SW 1271 (cell line): ENCODE measurements at places on chromosomes 12 and 14.
A peak's percentile ranks its signal among the peaks of the same experiment; 100 is the strongest.

- DNase-seq = no peak
Observed at GRCh38 chr12:131147894-131148293, 194.2 kb downstream of the ADGRD1 start.

DNA sequence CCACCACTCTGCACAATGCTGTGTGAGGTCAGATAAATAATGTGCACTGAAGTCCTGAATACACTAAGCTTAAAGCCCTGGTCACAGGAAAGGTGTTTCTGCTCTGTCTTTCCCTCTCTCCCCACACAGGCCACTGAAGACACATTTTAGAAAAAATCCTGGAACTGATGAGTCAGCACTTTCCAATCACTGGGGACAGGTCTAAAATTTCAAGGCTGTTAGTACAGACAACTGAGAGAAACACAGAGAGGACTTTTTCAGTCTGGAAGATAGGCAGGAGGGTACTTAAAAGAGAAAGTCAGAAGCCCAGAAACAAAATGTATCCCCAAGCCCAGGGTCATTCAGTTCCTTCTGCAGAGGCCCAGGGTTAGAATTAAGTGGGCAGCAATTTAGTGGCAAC is 333.9 kb upstream of the CCDC196 start:
- DNase-seq = no peak

DNA sequence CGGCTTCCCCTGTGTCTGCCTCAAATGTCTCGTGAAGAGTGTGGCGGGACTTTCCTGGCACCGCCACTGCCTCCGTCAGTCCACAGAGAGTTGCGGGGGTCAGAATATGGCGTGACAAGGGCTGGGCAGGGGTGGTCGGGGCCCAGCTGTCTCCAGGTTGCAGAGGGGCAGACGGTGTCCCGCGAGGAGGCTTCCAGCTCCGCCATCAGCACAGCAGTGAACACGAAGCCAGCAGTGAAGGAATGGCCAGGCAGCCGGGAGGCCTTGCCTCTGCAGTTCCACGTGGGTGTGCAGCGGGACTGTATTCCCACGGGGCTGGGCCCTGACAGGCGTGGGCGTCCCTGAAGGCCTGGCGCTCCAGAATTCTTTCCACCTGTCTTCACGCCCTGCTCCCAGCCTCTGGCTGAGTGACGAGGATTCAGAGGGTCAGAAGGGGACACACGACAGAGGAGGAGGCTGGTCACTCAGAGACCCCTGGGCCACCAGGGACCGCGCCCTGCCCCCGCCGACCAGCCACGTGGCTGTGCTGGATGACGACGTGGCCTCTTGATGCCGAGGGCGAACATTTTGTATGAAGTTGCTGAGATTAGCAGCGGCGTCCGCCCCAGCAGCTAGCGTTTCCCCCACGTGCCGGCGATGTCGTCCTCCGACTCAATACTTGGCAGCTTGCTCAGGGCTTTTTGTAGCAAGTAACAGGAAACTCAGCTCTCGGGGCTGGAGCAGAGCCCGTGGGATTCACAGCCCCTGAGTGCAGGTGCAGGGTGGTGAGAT is 25.0 kb upstream of the GALNT9 start:
- no peak for DNase-seq

GRCh38 chr14:78186277-78186676 is 16.1 kb downstream of the NRXN3 start:
- no peak for DNase-seq

- DNase-seq = no peak
Observed at GRCh38 chr12:89721291-89721987, 12.8 kb upstream of the ATP2B1 start.

- DNase-seq = no peak
Observed at GRCh38 chr14:74963705-74964271, 8.4 kb upstream of the PGF start.

- DNase-seq = peak; percentile 7
Observed at GRCh38 chr14:59330455-59330854, 134.7 kb downstream of the GPR135 start.

- no peak for DNase-seq
Observed at GRCh38 chr12:105892362-105892910, 246.3 kb downstream of the NUAK1 start.

DNA sequence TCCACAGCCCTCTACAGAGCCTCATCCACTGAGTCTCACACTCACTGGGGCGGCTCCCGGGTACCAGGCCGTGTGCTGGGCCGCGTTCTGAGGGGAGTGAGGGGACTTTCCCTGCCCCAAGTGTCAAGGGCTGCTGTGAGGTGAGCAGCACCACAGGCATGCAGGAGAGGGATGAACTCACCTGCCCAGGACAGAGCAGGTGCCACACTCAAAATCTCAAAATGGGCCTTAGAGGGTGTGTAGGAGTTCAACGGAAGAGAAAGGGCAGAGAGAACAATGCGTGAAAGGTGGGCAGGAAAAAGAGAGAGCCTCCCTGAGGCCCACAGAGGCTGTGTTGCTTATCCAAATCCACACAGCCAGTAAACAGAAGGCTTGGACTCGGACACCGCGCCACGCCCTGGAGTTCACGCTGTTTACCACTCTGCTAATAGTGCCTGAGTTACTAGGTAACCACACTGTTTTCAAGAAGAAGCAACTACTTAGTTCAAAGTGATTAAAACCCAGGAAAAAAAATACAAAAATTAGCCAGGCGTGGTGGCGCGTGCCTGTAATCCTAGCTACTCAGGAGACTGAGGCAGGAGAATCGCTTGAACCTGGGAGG is 32.7 kb downstream of the TSPAN11 start:
- no peak for DNase-seq

DNA sequence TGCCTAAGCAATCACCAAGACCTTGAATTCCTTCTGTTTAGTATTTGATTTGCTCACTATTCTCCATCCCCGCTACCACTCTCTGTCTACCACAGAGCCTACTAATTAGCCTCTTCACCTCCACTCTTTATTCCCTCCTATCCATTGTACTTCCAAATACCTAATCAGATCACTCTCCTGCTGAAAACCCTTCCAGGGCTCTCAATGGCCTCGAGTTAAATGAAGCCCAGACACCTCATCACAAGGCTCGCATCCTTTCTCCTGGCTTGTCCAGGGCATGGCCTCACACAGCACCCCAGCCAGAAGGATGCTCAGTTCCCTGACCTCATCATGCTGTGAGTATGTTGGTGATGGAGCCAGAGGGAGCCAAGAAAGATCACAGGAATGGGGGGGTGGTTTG is 71.4 kb upstream of the PRMT8 start:
- DNase-seq = no peak

- no peak for DNase-seq
Observed at GRCh38 chr12:99334285-99335056, 313.1 kb upstream of the GARIN6 start.

- DNase-seq = no peak
Observed at GRCh38 chr14:71541271-71541670, 391.0 kb upstream of the RGS6 start.

DNA sequence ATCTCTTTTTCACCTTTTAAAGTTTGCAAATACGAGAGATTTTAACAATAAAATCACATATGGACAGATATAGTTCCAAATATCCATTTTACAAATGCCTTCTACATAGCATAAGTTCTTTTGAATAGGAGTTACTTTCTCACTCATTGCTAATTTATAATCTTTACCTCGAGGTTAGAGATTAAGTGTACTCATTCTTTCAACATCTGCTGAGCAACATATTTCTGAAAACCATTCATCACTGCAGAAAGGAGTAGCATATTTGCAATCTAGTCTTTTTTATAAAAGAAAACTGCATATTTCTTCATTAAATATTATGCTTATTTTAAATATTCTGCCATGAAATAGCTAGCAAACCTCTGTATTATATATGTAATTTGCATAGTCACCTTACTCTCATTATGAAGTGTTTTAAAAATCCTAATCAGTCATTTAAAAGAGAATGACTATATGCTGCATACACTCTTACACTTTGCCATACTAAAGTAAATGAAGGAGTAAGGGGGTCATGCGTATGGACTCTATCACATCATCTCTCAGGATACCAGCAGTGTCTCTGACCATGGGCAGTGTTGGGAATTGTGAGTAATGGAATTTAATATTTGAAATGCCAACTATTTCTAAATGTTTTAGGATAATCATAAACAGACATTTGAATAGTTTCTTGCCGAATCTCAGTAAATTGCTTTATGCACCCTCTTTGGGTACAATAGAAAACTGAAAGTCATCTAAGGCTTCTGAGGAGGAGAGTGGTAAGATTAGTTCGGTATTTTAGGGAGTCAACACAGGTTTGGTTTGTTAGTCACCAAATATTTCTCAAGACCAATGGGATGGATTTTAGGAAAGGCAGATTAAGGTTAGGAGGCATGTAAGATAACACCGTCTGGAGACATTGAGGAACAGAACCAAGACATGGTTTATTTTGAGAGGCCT is 524.8 kb upstream of the ATP2B1 start:
- DNase-seq = no peak

GRCh38 chr12:124605883-124606774 is 38.7 kb upstream of the NCOR2 start:
- no peak for DNase-seq

- no peak for DNase-seq
Observed at GRCh38 chr12:15819644-15820437, 30.7 kb upstream of the EPS8 start.

GRCh38 chr14:97251491-97252155 is 454.4 kb downstream of the VRK1 start:
- DNase-seq = no peak

DNA sequence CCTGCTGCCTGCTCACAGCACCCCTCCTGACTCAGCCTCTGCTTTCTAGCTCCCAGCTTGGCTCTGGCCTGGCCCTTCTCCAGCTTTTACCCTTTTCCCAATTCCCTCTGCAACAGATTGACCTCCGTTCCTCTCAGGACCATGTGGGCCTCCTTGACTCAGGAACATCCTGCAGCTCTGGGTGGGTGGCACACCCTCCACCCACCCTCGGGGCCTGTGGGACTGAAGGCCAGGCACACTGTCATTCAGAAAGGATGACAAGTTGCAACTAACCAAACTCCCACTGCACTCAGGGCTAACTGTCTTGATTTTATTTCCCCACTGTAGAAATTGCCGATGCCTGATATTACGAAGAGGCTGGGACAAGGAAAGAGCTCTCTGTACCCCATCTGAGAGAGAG is 59.4 kb downstream of the HELB start:
- DNase-seq = no peak

GRCh38 chr14:61553730-61554641 is 141.3 kb upstream of the HIF1A start:
- DNase-seq = no peak

DNA sequence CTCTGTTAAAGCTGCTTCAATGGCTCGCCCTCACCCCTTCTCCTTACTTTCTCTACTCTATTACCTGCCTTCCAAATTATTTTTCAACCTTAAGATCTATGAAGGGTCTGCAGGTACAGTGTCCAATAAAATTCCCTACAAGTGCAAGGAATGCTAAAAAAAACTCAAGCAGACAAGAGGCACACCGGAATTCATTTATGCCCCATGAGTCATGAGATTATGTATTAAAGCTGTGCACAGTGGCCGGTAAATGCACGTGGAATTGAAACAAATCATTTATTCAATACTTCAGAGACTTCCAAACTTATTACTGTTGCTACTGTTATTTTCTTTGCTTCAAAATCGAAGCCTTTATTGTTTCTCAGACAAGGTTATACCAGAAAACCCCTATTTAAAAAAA is 68.4 kb downstream of the ST8SIA1 start:
- DNase-seq = no peak

DNA sequence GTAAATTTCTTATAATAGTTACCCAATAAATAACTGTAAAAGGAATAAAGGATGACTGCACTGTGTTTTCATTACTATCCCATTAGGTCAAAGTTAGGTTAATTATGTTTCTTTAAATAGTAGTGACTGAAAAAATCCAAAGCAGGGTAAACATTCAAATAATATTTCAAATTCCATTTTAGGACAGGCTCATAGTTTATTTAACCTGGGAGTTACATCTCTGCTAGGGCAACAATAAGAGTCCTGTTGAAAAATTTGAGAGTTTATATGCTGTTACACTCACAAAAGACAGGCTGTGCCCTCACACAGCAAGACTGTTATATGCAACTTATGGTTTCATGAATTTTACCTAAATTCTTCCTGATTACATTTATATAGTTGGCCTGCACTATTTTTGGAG is 8.0 kb downstream of the ERP27 start:
- no peak for DNase-seq

GRCh38 chr14:25042362-25043299 is 7.3 kb downstream of the STXBP6 start:
- DNase-seq = no peak

DNA sequence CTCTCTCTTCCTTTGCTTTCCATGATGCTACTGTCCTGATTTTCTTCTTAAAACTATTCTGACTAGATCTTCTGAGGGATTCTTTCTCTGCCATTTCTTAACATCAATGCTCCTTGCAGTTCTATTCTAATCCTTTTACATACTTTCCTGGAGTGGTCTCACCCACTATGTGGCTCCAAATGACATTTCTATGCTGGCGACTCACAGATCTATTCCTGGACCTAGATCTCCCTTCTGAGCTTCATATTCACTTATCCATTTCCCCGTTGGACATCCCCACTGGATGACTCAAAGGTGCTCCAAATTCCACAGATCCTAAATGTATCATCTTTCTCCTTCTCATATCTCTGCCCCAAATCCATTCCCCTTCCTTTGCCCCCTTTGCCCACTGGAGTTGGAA is 4.1 kb downstream of the TEP1 start:
- DNase-seq = no peak

- DNase-seq = no peak
Observed at GRCh38 chr14:30214461-30215090, 286.9 kb upstream of the PRKD1 start.

GRCh38 chr12:93578221-93578620 is 5.7 kb downstream of the SOCS2 start:
- DNase-seq = no peak

DNA sequence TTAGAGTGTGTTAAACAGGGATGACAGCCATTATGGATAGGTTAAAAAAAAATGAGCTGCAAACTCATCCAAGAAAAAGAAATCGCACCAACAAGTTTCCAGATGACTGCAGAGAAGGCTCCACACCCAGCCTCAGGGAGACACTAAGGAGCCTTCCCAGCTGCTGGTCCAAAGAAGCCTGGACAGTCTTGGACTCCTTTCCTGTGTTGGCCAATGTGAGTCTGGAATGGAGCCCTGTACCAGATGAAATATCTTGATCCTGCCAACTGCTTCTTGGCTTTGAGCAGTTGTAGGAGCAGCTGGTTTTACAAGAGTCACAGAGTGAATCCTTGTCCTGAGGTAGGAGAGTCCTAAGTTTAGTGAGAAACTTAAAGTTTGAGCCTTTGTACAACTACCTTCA is 44.5 kb downstream of the SLC38A1 start:
- no peak for DNase-seq

GRCh38 chr14:22577334-22577908 is 11.6 kb downstream of the DAD1 start:
- DNase-seq = no peak

GRCh38 chr14:87901236-87901635 is 91.7 kb downstream of the GALC start:
- no peak for DNase-seq

- DNase-seq = no peak
Observed at GRCh38 chr12:120093592-120094355, 22.8 kb downstream of the RAB35 start.

DNA sequence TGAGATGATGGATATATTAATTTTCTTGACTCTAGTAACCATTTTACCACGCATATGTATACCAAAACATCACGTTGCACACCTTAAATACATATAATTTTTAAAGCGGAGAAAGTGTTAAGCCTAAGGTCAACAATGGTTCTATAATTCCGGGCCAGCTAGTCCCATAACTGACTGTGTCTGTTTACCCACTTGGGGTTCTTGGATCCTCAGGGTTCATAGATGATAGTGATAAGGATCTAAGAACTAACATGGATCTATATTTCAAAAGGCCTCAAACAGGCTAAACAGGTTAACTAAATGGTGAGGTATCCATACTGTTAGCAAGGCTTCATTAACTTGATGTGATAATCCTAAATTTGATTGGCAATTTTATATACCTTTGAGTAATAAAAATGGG is 9.8 kb downstream of the SLC38A1 start:
- no peak for DNase-seq
